ENCODE measurements at places on chromosomes 2 and 18.

GRCh38 chr2:103738108-103738507, 976.3 kb downstream of the TMEM182 start:
- no peak for DNase-seq

DNA sequence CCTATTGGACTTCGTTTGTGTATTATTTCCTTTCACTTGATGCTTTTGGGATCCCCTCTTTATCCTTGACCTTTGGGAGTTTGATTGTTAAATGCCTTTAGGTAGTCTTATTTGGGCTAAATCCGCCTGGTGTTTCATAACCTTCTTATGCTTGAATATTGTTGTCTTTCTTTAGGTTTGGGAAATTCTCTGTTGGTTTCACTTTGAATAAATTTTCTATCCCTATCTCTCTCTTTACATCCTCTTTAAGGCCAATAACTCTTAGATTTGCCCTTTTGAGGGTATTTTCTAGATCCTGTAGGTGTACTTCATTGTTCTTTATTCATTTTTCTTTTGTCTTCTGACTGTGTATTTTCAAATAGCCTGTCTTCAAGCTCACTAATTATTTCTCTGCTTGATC, 354.7 kb downstream of the PARD3B start:
- DNase-seq = no peak

- no peak for DNase-seq
Observed at GRCh38 chr2:90221300-90221651, 1529.8 kb downstream of the RPIA start.

GRCh38 chr18:28635530-28635929, 458.6 kb upstream of the CDH2 start:
- no peak for DNase-seq

DNA sequence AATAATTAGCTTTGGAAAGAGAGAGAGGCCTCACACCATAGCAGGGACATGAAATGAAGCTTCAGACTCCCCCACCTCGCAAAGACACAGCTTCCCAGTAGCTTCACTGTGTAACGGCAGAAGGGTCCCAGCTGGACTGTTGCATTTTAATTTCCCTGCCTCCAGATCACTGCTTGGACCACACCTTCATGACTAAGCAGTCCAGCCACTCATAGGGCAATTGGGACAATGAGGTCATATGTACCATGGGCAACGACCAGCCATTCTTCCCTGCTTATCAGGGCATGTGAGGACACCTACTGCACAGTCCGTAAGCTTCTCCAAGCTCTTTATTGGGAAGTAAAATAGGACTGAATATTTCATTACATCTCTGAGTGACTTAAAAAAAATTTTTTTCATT, 183.0 kb downstream of the MREG start:
- no peak for DNase-seq

DNA sequence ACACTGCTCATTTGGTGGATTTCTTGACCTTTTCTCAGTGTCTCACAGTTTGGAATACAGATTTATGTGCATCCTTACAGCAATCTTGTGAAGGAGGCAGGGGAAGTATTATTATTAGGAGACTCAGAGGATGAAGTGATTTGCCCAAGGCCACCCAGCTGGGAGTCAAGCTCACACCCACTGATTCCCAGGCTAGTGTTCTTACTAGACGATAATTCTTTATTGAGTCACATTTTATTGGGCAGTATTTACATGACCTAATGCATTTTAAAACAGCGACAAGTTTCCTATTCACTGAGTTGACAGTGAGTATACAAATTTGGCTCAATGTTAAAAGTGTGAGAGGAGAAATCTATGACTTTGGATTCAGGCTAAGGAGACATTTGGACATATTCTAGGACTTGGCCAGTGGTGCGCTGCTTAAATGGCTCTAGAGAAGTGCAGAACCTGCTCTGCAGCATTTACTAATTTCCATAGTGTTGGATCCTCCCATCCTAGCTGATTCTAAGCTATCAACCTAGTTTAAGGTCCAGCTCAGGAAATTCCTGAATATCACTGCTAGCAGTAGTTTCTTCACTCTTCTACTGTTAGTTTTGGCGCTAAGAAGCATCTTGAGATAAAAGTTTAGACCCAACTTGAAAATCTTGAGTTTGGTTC, 199.3 kb downstream of the MTX2 start:
- no peak for DNase-seq

DNA sequence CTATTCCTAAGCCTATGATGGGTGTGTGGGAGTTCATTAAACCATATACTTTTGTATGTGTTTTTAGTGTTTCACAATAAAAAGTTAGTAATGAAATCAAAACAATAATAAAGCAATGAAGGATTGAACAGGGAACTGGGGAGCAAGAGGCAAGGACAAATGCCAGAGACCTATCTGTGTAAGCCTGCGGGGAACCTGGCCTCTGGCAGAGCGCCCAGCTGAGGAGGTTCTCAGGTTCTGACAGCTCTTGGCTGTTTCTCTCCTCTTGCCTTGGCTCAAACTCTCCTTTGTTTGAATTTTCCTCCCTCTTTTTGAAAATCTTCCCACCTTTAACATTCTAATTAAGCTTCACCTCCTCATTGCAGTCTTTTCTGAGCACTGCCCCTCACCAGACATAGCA, 200.0 kb upstream of the NCKAP5 start:
- no peak for DNase-seq
